Esophagus muscularis mucosa (tissue), 4 donors: ENCODE measurements at places on chromosomes 16 and 17.

- no peak for DNase-seq
Measured at GRCh38 chr17:80822700-80823410, 168.8 kb upstream of the CHMP6 start.

GRCh38 chr16:56615353-56615752 is 7.0 kb downstream of the MT2A start:
- no peak for DNase-seq

GRCh38 chr16:51267681-51268080 is 116.6 kb upstream of the SALL1 start:
- no peak for DNase-seq

DNA sequence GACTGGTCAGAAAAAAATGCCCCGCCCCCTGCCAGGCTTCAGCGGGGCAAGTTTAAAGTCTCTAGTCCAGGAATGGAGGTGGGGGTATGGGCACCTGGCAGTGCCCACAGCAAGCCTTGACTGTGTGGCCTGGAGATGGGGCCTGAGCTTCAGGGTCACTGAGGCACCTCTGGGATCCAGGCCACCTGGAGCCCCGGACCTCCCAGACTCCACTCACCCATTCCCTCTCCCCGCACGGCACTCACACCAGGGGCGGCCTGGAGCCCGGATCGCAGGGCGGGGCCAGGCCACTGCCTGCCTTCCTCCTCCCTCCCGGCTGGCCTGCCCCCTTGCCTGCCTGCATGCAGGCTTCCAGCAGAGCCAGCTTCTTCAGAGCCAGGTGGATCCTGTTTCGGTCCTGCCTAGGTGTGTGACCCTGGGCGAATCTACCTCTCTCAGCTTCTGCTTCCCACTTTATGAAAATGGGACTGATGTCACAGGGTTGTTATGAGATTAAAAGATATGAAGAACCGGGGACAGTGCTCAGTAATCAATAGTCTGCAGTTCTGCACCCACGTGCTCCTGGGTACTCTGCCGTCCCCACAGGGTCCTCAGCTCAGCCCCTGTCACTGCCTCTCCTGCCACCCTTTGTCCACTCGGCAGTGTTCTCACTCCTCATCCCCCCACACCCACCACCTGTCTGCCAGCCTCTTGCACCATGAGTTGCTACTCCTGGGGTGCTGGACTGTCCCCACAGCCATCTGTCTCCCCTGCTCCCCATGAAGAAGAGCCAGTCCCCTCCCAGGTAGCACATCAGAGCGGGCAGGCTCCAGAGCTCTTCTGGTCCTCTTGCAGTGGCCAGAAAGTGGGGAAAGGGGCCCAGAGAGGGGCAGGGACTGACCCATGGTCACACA is 1.2 kb upstream of the TCAP start:
- DNase-seq = no peak

DNA sequence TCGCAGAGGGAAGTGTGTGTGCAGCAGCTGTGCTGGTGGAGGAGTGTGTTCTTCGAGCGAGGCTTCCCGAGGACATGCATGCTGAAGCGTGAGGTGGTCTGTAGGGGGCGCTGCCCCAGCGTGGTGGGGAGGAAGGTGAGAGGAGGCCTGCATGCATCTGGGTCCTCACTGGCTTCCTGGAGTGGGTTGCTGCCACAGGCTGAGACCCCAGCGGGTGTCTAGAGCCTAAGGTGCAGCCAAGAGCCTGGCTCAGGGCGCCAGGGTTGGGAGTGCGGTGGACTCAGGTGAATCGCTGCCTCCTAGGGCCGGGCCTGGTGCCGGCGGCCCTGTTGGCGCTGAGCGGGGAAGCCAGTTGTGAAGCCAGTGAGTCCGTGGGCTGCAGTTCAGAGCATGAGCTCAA is 7.5 kb upstream of the HSD3B7 start:
- no peak for DNase-seq

GRCh38 chr16:75565640-75566039 is 539 bp upstream of the GABARAPL2 start:
- no peak for DNase-seq
